IMR-90 (cell line): ENCODE measurements at places on chromosomes 2 and 18. TPM values are rescaled to one million over a fixed set of nuclear protein-coding genes. Genes with fewer than 3 reads are reported as not detected.

The FN1 gene
- 7,693 and 8,243 TPM in 2 replicates for total RNA-seq

- no peak for DNase-seq
Observed at GRCh38 chr2:46356991-46357390, 59.8 kb downstream of the EPAS1 start.

DNA sequence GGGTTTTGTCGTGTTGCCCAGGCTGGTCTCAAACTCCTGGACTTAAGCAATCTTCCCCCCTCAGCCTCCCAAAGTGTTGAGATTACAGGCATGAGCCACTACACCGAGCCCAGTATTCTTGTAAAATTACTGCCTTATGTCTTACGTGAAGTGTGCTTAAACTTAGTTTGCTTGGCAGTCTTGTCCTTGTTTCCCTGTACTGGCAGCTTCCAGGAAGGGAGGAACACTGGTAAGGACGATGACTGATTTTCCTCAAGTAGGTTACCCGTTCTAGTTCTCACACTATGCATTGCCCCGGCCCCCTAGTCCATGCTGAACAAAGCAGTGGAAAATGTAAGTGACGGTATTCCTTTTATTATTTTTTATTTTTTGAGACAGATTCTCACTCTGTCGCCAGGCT lies 19.7 kb upstream of the GATA6 start:
- DNase-seq: no peak

DNA sequence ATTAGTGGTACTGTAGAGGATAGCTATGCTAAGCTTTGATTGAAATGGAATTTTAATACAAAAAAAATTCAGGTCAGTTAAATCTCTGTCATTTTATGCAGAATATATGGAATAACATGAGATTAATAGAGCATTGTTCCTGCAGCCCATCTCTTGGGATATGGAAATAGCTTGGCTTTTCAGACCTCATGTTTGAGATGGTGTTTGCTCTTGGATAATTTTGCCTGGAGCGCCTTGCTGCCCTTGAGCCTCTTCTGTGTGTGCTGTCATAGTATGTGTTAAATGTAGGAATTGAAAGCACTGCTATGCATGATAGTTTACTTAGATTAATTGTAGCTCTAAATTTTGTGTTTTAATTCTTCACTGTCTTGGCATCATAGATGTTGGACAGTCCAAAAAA lies 27.7 kb downstream of the GALNT1 start:
- no peak for DNase-seq

GRCh38 chr2:83602753-83603152 lies 856.3 kb downstream of the SUCLG1 start:
- no peak for DNase-seq

GRCh38 chr2:146312899-146313298 lies 1531.9 kb upstream of the ACVR2A start:
- DNase-seq: peak; percentile 48

DNA sequence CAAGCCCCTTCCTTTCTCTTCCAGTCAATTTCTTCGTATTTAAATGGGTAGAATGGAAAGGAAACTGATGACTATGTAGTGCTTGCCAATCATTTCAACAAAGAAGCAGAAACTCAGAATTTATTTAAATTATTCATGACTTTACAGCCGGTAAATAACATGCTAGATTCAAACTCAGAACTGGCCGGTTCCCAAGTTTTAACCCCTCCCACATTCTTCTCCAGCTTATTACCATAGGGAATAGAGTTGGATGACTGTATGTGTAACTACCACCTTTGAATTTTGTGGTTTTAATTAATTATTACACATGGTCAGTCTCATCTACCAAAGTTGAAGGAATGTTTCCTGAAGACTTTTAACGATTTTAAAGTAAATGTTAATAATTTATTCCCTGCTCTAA lies 819.3 kb upstream of the LRATD1 start:
- no peak for DNase-seq

DNA sequence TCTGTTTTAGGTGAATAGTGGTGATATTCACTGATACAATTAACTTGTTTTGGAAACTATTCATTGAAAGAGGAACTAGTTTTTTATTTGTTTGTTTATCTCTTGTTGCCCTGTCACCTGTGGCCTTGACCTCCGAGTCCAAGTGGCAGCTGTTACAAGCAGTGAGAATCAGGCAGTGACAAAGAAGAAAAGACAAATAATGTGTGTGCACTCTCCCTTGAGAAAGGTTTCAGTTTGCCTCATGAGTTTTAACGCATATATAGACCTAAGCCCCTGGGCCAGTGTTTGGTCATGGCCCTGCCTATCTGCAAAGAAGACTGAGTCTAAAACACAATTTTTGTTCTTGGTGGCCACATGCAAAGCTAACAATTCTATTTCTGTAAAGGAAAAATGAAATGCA lies 15.3 kb downstream of the KYNU start:
- DNase-seq: no peak

DNA sequence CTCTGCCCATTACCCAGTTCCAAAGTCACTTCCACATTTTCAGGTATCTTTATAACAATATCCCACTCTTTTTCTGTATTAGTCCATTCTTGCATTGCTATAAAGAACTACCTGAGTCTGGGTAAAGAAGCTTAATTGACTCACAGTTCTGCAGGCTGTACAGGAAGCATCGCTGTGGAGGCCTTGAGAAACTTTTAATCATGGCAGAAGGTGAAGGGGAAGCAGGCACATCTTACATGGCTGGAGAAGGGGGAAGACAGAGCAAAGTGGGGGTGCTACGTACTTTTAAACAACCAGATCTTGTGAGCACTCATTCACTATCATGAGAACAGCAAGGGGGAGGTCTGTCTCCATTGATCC lies 85.4 kb upstream of the MAP4K3 start:
- DNase-seq: no peak
